ENCODE measurements at places on chromosomes 12 and 14. TPM values are rescaled to one million over a fixed set of nuclear protein-coding genes. Genes with fewer than 3 reads are reported as not detected.

GRCh38 chr14:85728476-85729065 is 198.6 kb downstream of the FLRT2 start:
- no peak for DNase-seq

The KRT72 gene
- not detected for total RNA-seq

GRCh38 chr12:4224206-4224889 is 49.2 kb upstream of the CCND2 start:
- DNase-seq: no peak

GRCh38 chr12:52622349-52622748 is 4.0 kb upstream of the KRT73 start:
- no peak for DNase-seq

GRCh38 chr14:33839193-33840076 is 111.4 kb downstream of the EGLN3 start:
- no peak for DNase-seq

DNA sequence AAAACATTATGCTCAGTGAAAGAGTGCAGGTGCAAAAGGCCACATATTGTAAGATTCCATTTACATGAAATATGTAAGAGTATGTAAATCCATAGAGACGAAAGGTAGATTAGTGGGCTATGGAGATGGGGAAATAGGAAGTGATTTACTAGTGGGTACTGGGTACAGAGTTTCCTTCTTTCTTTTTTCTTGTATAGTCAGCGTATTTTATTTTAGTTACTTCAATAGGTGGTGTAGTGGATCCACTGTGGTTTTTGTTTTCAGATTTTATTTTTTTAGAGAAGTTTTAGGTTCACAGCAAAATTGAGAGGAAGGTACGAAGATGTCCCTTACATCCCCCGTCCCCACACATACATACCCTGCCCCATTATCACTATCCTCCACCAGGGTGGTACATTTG is 6.1 kb upstream of the CIT start:
- DNase-seq: no peak

DNA sequence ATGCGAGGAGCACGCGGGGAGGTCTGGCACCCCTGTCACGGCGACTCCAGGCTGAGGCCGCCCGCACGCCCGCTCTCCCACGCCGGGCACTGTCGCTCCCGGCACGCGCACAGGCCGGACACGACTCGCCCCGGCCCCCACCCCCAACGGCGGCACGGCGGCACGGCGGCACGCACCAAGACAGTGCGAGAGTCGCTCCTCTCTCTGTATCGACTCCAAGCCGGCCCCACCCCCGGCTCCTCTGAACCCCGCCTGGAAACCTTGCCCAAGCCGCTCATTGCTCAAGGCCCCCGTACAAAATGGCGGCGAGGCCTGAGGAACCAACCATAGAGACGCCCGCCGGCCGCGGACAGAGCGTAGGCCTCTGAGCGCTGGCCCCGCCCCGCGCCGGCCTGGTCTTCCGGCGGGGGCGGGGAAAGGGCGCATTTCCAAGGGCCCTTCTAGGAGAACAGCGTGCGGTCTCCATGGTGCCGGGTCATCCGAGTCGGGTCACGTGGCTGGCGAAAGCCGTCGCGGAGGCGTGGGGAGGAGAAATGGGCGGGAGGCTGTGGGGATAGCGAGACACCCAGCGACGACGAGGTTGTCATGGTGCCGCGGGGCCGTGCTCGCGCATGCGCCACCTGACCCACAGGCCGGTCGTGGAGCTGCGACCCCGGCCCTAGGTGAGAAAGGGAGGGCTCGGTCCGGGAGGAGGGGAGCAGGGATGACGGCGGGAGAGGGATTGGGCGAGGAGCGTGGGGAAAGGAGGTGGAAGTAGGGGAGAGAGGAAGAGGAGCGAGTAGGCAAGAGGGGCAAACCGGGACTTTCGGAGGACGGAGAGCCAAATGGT is at the start of gene CIPC:
CIPC (plus strand) TSS at position 559 of the 829 bp plus-strand sequence. CDS start 7,451 bp downstream, outside the sequence.
- peak; percentile 97 for DNase-seq

DNA sequence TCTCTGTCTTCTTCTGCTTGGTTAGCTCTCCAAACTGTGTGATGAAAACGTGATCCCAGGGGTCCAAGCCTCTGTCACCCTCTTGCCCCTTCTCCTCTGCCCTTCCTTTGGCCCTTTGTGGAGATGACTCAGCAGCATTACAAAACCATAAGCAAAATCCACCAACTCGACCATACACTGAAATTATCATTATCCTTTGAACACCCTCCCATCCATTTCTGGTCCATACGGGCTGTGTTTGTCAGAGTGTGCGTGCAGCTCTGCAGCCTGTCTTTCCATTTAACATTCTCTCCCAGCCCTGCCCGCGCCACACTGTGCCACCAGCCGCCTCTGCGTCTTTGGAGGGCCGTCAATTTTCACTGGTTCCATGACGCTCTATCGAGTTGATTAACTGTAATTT is 69.2 kb downstream of the SLC25A47 start:
- no peak for DNase-seq

The CLEC2A gene
- total RNA-seq: not detected

The GPRC5A gene
- 12.1 TPM for total RNA-seq

GRCh38 chr12:112711507-112711906 is 80.0 kb upstream of the RPH3A start:
- DNase-seq: no peak

DNA sequence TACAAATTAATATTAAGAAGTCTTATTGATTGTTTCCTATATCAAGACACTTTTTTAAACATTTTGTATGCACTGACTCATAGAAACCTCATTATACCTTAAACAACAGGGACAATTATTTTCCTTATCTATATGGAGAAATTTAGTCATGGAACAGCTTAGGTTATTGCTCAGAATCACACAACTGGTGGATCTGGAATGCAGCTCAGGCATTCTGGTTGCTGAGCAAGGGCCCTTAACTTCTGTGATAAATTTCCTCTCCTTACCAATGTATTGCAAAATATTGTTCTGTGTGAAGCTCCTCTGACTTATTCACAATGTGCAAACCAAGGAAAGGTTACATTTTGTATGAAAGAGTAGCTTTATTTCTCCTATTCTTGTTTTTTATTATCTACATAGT is 817.8 kb downstream of the LRFN5 start:
- DNase-seq: no peak

The RNF10 gene
- total RNA-seq: 86.6 TPM

- no peak for DNase-seq
Observed at GRCh38 chr12:83865431-83865830, 1047.2 kb downstream of the SLC6A15 start.

The LEMD3 gene
- 69.4 TPM for total RNA-seq

DNA sequence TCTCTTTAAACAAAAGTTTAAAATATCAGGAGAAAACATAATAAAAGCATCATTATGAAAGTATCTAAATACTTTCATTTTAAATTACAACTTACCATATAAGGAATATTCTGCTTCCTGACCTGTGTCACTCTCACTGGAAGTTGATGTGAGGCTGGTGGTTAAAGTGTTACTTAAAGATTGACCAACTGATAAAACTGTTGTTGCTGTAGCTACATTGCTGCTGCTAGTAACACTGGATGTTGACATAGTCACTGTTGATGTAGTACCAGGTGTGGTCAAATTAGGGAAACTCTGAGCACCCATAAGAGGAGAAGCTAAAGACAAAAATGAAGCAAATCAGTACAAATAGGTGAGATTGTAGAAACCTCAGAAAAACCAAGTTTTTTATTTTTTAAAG is 79.9 kb downstream of the HECTD1 start:
- DNase-seq: no peak

The P2RX2 gene
- total RNA-seq: not detected

GRCh38 chr12:46516933-46517578 is 144.5 kb upstream of the SLC38A2 start:
- DNase-seq: no peak

DNA sequence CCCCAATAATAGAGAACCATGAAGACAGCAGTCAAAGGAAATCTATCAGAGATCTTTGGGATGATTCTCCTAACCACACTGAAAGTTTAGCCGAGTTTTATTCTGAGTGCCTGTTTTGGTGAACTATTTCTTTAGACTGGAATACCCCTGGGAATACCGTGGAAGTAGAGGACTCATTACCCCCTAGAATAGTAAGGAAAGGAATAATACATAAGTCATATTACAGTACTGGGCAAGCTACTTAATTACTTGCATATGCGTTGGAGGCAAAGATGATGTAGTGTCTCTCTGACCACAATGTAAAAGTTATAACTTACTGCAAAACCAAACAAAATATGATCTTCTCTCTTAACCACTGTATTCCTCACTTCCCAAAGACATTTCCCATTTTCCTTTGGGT is 25.5 kb downstream of the ZC2HC1C start:
- DNase-seq: no peak

The KRT80 gene
- total RNA-seq: 1.7 TPM

GRCh38 chr12:53344824-53345485 is 8.8 kb upstream of the SP7 start:
- DNase-seq: peak; percentile 67

The CLEC7A gene
- total RNA-seq: 4.5 TPM

GRCh38 chr12:32499048-32499447 is 99.7 kb downstream of the FGD4 start:
- DNase-seq: no peak

DNA sequence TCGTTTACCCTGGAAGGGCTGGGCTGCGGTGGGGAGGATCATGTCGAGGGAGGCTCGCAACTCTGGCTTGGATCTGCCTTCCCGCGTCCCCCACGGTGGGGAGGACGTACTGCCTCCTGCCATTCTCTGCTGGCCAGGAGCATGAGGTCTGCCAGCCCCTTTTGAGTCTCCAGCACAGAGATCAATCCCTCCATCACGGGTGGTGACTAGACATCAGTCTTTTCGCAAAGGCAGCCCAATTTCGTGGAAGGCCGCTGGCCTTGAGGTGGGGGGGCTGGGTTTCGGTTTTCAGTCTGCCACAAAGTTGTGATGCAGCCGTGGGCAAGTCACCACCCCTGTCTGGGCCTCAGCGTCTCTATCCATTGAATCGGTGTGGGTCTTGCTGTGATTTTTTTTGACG is 62.2 kb downstream of the PRMT8 start:
- DNase-seq: no peak

DNA sequence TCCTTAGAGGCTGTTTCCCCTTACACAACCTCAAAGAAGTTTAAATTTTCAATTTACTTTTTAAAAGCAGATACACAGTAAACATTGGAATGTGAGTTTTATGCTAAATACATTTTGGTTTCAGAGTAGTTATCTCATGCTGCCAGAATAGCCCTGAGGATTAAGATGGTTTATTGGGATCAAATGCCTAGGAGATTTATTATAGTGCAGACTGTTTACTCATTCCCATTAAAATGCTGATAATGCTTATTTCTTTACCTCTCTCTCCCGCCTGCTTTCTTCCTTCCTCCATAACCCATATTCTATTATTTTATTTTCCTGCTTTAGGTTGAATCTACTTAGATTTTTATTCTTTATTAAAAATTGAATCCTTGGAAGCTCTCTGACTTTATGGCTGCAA is 340.2 kb downstream of the DIO2 start:
- DNase-seq: no peak

DNA sequence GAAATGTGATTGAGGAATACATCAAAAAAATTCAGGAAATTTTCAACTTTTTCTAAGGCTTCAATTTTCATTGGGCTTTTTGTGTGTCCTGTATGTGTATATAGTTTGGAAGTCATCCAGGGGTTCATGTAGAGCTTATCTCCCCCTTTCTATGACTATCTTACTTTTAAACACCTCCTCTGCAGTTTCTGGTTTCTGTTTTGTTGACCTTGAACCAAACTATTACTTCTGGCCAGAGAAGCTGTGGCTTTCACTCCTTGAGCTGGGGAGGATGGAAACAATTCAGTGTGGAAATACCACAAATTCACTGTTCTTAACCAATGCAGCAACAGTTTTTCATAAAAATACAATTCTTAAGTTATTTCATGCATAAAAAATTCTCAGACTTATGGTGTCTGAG is 613.2 kb upstream of the SEL1L start:
- DNase-seq: no peak

The EML5 gene
- total RNA-seq: 7.0 TPM

DNA sequence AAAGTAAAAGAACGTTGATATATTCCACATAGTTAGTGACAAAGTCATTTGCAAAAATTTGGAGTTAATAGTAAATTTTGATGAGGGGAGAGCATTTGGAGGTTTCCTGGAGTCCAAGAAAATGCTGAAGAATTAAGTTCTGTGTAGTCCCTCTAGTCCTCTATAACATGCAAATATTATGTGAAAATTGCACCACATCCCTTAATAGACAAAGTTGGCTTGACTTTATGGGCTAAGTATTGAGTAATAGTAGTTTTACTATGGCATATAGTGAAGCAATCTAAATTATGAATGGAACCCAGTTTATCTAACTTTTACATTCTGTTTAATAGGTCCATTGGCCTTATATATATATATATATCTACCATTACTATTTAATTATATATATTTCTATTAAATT is 66.4 kb upstream of the DCN start:
- no peak for DNase-seq

- no peak for DNase-seq
Observed at GRCh38 chr12:66903782-66904396, 225.0 kb upstream of the GRIP1 start.

DNA sequence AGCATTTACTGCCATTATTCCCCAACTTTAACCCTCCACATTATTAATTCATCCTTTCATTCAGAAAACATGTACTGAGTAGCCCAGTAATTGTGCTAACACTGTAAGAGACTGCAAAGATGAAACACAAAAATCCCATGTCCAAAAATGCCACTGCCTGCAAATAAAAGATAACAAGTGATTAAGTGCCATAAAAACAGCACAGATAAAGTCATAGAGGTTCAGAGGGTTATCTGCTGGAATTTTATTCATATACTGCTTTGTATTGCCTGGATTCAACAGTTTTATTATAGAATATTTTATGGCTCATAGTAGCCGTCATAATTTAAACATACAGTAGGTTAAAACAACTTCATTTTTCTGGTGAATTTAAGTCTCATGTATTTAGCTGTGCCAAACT is 177.9 kb downstream of the KICS2 start:
- DNase-seq: no peak

DNA sequence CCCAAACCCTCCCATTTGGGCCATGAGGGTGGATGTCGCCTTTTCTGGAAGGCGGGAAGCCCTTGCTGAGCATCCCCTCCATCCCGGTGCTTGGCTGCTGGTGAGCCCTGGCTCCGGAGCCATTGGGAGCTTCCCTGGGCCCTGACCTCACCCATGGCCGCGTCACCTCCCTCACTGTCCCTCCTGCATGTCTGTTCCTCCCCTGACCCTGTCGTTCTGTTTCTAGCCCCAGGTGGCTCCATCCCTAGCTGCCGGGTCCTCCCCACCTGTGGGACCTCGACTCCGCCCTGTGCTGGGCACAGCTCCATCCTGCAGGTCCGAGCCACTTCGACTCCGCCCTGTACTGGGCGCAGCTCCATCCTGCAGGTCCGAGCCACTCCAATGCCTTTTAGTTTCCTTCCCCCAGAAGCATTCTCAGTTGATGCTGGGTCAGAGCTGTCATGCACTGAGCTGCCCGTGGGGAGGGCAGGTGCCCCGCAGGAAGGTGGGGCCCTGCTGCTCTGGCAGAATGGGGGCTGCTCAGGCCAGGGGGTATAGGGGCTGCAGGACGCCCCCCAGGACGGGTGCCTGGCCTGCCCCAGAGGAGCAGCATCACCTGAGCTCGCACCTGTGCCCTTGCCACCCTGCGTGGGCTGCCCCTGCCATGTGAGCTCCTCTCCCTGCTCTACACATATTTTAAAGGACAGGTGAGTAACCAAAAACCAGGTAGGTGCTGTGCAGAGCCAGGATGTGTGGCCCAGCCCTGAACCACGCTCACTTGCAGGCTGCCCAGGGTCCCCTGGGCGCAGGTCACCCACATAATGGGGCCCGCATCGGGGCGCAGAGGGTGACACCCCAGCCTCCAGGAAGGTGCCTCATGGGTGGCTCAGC is 19.0 kb downstream of the NOC4L start:
- no peak for DNase-seq

All from urinary bladder (tissue), 4 donors.